ENCODE measurements at places on chromosomes 11 and 22.
A peak's percentile ranks its signal among the peaks of the same experiment; 100 is the strongest.

DNA sequence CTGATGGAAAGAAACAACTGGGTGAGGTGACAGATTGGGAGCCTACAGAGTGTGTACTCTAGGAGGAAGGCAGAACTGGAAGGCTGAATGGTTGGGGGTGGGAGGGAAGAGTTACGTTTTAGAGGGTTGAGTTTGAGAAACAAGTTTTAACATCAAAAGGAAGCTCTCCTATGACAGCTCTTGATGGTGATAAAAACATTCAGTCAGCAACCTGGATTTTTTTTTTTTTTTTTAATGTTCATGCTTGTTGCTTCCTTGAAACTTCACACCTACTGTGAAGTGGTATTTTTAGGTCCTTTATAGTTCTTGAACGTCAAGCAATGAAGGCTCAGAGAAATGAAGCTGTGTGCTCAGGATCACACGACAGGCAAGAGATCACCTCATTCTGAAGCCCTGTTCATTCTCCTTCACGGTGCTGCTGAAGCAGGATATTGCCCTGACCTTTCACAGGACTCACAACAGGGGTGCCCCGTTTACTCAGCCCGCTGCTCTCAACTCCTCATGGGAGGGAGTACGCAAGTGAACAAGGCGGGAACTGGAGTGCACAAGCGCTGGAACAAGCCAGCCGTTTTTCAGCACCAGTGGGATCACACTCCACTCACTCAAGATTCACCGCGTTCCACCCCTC, 1.6 kb upstream of the TMEM109 start:
- H3K4me1 ChIP-seq, result peaks cover 66% of the 10 kb centered on the region
- H3K36me3 ChIP-seq, result peaks cover 5% of the 10 kb centered on the region
- no peaks in the 10 kb centered on the region for H3K27me3 ChIP-seq
- DNase-seq, result peak; percentile 53
- H3K4me3 ChIP-seq, result peak overlapping the region; percentile 69
- peak overlapping the region; percentile 94 for H3K27ac ChIP-seq

DNA sequence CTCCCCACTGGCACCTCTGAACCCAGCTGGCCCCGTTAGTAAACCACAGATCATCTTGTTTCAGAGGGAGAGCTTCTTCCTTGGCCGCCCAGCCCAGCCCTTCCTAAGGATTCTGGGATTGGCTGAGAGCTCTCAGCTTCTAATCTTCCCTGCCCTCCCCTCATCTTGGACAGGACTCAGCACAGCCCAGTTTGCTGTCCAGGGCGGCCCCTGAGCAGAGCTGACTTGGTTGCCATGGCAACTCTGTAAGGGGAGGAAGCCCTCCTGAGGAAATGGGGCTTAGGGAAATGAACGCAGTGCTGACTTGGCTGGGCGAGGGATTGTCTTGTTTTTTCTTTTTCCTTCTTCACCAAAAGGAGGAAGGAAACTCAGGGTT, 4.6 kb downstream of the APOL4 start:
- no peaks in the 10 kb centered on the region for H3K4me1 ChIP-seq
- no peak overlapping the region for H3K27ac ChIP-seq
- DNase-seq, result no peak
- H3K27me3 ChIP-seq, result peaks cover 21% of the 10 kb centered on the region
- no peak overlapping the region for H3K4me3 ChIP-seq

DNA sequence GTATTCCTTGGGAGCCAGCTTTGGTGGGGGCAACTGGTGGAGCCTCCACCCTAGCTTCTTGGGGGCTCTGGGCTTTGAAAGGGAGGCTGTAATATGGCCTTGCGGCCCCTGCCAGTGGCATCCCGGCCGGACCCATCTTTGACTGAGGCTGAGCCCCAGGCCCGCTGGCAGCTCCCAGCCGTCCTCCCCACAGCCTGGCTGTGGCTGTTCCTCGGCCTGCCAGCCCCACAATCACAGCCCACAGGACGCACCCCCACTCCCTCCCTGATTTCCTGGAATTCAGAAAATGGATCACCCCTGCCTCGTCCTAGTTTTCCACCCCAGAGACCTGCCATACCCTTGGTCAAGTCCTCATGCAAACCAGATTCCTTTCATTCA, 23.2 kb downstream of the SERPINH1 start:
- no peak overlapping the region for H3K27ac ChIP-seq
- no peak for DNase-seq
- no peaks in the 10 kb centered on the region for H3K27me3 ChIP-seq
- H3K36me3 ChIP-seq, result no peaks in the 10 kb centered on the region

- no peak overlapping the region for H3K4me3 ChIP-seq
- H3K4me1 ChIP-seq, result no peaks in the 10 kb centered on the region
- H3K27ac ChIP-seq, result no peak overlapping the region
- DNase-seq, result no peak
Observed at GRCh38 chr11:71329786-71330185, 77.4 kb upstream of the SHANK2 start.
